ENCODE measurements at places on chromosomes 5 and 9.

GRCh38 chr5:146238973-146239372 lies 35.6 kb downstream of the RBM27 start:
- DNase-seq = no peak

- DNase-seq = no peak
Measured at GRCh38 chr5:35308421-35308820, 78.1 kb upstream of the PRLR start.

DNA sequence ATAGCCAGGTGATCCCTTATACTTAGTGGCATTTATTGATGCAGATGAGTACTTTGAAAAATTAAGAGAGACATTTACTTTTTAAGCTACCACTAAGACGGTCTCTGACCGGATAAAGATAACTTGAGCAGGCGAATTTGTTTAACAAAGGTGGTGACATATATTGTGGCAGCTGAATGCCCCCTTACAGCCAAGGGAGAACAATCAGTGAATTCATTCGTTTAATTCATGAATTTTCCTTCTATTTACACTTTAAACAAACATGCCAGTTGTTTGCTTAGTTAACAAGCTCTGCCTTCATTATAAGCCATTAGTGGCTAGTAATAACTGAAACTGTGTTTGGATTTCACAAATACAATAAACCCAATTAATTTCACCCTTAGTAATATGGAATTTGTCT lies 187.1 kb downstream of the AOPEP start:
- no peak for DNase-seq

GRCh38 chr5:41925555-41925951 lies 472 bp downstream of the FBXO4 start:
- DNase-seq = peak; percentile 1

GRCh38 chr9:111431684-111432083 lies 52.5 kb downstream of the ECPAS start:
- DNase-seq = no peak

GRCh38 chr9:120742951-120743416 lies 28.7 kb upstream of the MEGF9 start:
- DNase-seq = no peak

DNA sequence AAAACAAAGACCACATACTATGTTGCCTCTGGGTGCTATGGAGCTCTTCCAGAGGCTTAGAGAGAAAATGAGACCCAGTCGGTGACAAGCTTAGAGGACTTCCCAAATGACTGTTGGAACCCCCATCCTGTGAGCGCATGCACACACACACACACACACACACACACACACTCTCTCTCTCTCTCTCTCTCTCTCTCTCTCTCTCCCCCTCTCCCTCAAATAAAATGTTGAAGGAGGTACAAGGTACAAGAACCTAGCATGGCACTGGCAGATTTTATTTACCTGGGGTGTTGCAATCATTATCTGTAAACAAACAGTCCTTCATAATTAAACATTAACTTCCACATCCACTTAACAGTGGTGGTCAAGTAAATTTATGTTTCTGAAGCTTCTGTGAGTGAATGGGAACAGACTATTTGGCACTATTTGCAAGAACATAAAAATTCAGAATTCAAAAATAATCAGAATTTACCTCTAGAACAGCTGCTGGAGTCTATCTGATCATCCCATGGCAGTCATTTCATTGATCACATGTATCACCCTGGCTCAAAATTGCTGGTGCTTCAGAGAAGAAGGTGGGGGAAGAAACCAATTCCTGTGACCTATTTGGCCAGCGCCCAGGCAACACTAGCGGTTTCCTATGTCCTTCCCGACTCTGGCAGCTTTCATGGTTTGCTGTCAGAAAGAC lies 24.9 kb downstream of the TRPM3 start:
- no peak for DNase-seq

DNA sequence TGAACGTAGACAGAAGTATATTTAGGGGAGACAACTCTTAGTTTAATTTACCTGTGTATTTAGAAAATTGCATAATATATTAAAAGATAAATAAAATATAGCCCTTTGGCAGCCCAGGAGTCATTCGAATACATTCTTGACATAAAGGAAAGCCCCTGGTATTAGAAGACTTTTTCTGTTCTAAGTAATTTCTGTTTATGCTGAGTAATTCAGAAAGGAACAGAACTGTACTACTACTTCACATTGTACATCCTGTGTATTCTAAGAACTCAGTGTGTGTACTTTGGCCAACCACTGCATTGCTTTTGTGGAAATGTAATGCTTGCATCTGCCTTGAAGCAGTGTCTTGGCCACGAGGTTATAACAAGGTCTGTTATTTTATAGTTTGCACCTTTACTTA lies 136.4 kb downstream of the KDM4C start:
- DNase-seq = no peak

- no peak for DNase-seq
Measured at GRCh38 chr5:145917288-145917687, 19.1 kb upstream of the SH3RF2 start.

- no peak for DNase-seq
Measured at GRCh38 chr5:154059039-154059430, 20.3 kb downstream of the MFAP3 start.

- no peak for DNase-seq
Measured at GRCh38 chr9:116855881-116856662, 169.0 kb downstream of the TRIM32 start.

DNA sequence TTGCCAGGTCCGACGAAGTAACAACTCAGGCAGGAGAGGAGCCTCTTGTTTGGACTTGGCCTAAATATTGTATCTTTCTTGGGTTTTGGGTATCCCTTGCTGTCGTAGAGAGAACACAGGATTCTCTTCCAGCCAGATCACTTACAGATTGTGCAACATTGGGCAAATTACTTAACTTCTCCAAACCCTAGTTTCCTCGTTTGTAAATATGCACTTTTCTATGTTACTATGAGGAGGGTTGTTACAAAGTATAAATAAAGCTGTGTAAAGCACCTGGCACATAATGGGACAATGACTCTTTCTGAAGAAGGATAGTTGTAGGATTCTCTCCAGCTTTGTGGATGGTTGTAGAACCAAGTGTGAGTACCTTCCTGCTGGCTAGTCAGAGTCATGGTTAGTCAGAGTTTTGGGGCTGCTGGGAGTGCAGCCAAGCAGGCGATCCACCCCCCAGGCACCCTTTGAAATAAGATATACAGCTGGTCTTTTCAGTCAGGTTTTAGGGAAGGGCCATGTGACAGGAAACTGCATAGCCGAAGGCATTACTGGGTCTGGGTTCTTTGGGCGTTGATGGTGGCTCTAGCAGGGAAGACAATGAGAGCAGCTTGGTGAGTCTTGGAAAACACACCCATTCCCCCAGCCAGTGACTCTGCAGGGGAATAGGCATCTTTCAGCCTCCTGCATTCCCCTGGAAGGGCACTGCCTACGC lies 49.9 kb upstream of the GDNF start:
- no peak for DNase-seq

DNA sequence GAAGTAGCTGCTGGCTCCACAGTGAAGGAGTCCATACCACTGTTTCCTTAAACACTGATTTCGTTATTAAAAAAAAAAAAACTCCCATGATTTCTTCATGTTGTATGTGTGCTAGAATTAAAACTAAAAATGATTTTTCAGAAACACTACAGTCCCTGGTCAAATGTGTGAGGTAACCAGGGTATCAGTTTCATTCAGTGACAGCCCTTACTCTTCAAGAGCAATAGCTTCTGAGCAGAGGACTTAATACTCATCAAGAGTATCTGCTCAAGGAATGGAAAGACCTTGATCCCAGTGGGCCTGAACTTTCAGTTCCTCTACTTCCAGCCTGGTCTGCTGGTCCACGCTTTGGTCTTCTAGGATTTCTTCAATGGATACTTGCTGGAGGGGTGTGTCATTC lies 95.1 kb downstream of the BNC2 start:
- no peak for DNase-seq

- no peak for DNase-seq
Measured at GRCh38 chr9:127137640-127138360, 15.4 kb upstream of the ANGPTL2 start.

- no peak for DNase-seq
Measured at GRCh38 chr5:168128557-168128956, 162.9 kb upstream of the WWC1 start.

GRCh38 chr9:88992556-88992955 lies 1.3 kb downstream of the S1PR3 start:
- no peak for DNase-seq

GRCh38 chr9:128503870-128504269 lies 649 bp upstream of the GLE1 start:
- no peak for DNase-seq

- DNase-seq = no peak
Measured at GRCh38 chr5:124007675-124008398, 495.9 kb downstream of the CSNK1G3 start.

DNA sequence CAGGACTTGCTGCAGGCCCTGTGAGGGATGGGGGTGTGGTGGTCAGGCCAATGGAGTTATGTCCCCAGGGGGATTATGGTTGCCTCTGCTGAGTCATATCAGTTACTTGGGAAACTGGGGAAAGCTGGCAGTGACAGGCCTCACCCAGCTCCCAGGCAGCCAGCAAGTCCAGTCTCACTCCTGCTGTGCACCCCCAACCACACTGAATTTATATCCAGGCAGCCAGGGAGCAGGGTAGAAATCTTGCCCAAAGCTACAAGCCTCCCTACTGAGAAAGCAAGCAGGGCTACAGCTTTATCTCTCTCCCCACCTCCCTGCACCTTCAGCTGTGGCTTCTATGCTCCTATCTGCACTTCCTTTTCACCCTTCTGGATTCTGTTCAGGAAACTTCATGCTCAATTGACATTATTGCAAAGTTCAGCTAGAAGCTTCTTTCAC lies 2076.0 kb upstream of the CDH9 start:
- DNase-seq = no peak

- no peak for DNase-seq
Measured at GRCh38 chr9:33408087-33408486, 5.7 kb upstream of the AQP7 start.

- DNase-seq = no peak
Measured at GRCh38 chr9:78932849-78933627, 636.1 kb downstream of the PSAT1 start.

- DNase-seq = no peak
Measured at GRCh38 chr9:72734631-72735030, 213.2 kb downstream of the TMC1 start.

- no peak for DNase-seq
Measured at GRCh38 chr5:7872517-7873130, 3.7 kb downstream of the MTRR start.

DNA sequence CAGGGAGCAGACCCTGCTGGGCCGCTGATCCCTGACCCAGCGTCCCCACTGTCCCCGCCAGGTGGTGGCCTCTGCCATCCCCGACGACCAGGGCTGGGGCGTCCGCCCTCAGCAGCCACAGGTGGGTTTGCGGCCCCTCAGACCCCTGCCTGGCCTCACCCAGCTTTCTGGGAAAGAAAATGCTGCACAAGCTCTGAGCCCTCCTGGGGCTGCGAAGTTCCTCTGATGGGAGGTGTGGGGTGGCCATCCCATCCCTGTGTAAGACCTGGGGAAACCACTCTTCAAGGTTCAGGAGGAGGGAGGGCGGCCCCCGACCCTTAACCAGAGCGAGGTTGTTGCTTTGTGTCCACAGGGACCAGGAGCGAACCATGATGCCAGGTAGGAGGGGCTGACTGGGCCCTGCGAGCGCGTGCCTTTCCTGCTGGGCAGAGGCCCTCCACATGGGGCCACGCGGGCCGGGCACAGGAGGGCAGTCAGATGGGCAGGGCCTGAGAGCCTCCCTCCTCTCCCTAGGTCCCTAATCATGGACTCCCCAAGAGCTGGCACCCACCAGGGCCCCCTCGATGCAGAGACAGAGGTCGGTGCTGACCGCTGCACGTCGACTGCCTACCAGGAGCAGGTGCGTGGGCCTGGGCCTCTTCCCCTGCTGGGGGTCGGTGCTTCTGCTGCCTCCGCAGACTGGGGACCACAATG lies 7.7 kb downstream of the NOXA1 start:
- DNase-seq = no peak

DNA sequence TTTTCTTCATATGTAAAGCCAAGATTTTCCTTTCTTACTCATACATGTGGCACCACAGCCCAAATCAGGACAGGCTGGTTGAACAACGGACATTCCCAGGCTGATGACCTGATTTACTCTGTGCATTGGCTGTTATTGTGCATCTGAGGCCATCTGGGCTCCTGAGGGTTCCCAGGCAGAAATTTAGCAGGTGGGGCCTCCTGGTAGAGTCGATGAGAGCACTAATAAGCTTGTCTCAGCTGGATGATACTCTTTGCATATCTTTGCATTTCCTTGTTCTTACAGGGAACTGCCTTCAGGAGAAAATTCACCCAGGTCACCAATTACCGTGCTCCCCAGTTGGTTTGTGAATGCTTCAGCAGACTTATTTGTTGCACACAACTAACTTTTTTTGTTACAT lies 605.1 kb downstream of the ELAVL2 start:
- DNase-seq = no peak

GRCh38 chr5:93894601-93895354 lies 153.4 kb upstream of the POU5F2 start:
- DNase-seq = no peak

- no peak for DNase-seq
Measured at GRCh38 chr5:57262541-57262940, 88.7 kb downstream of the GPBP1 start.

GRCh38 chr5:120174089-120174488 lies 290.0 kb upstream of the PRR16 start:
- no peak for DNase-seq

DNA sequence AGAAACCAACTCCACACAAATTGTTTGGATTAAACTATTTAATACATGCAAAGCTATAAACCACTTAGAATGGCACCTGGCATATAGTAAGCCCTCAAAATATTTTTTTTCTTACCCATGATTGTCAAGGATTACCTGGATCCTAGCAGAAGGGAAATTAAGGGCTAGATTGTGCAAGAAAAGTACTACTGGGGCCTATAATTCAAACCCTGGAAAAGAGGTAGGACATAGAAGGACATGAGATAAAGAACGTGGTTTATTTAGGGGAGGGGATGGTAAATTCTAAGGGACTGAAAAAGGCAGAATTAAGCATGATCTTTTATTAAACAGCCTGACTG lies 14.9 kb upstream of the ARL15 start:
- no peak for DNase-seq

DNA sequence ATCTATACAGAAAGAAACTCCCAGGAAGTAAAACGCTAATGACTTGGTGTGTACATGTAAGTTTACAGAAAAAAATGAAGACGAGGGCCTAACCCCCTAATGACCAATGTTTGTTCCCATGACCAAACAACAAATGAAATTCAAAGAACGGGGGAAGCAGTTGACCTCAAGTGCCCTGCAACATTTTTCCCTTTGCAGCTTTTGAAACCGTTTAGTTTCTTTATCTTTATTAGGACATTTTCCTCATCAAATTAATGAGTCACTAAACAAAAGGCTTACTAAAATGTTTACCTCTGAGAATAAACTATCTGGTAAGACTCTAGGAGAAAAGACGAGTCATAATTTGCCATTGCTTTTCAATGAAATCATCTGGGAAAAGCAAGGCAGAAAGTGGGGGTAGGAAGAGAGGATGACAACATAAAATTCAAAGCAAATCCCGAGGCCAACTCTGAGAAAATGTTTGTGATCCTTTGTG lies 57.4 kb downstream of the LHFPL2 start:
- DNase-seq = no peak
